CD14-positive monocyte (primary cell): ENCODE measurements at places on chromosomes 2 and 18.

DNA sequence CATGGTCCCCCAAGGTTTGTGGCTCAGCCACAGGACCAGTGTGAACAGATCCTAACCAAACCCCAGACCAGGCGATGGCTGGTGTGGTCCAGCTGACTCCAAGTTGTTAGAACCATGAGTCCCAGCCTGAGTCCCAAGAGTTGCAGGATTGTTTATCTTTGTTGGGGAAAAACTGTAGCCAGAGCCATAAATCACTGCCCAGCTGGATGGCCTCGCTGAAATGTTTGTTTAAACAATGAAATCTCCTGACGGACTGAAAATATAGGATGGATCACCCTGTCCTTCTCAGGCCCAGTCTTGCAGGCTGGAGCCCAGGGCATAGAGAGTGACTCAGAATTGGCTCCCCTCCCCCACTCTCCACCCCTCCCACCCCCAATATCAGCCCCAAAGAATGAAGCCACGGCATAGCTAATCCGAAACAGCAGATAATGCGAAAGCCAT is 36.4 kb downstream of the PKDCC start:
- DNase-seq = no peak

GRCh38 chr2:227033471-227034148 is 130.4 kb downstream of the COL4A4 start:
- peak; percentile 9 for DNase-seq

GRCh38 chr18:35876243-35876642 is 96.2 kb upstream of the RMP24 start:
- no peak for DNase-seq

DNA sequence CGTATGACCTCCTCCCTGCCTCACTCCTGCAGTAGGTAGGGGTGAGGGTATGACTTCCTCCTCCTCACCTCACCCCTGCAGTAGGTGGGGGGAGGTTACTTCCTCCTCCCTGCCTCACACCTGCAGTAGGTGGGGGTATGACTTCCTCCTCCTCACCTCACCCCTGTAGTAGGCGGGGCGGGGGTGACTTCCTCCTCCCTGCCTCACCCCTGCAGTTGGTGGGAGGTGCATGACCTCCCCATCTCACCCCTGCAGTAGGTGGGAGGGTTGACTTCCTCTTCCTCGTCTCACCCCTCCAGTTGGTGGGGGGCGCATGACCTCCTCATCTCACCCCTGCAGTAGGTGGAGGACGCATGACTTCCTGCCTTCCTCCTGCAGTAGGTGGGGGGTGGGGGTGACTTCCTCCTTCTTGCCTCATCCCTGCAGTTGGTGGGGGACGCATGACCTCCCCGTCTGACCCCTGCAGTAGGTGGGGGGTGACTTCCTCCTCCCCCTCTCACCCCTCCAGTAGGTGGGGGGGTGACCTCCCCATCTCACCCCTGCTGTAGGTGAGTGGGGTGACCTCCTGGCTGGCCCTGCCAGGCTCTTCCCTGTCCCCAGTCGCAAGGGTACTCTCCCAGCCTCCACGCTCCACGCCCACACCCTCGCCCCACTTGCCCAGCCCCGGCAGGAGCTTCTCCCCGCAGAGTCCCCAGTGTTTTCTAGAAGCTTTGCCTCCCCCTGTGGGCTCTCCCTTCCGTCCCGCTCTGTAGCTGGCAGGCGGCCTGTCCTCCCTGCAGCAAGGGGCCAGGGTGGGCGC is 39.3 kb downstream of the TSHZ1 start:
- no peak for DNase-seq

GRCh38 chr2:12619975-12620374 is 96.8 kb upstream of the TRIB2 start:
- DNase-seq = no peak

DNA sequence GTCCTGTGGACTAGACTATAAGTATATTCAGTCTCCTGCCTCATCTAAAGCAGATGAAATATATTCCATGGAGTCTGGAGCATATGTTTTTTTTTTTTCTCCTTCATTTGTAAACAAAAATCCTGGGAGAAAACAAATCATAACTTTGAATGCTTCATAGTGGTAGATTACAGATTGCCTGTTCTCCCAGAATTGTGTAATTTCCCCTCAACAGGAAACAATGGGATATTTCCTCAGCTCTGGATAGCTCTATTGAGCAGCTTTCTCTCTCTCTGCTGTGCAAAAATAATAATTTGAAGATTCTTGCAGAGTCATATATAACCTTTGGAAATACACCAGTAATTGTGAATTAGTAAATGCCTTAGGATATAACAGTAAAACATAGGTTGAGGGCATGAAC is 1406.6 kb upstream of the ACVR2A start:
- DNase-seq = no peak

GRCh38 chr2:220167956-220168355 is 540.5 kb downstream of the SLC4A3 start:
- no peak for DNase-seq

- DNase-seq = no peak
Measured at GRCh38 chr2:162243294-162243693, at the start of gene FAP. Gene FAP, minus strand, starts transcription at chr2:162243445. Its CDS starts 118 bp downstream, at chr2:162243327.

GRCh38 chr2:188785490-188785889 is 188.7 kb upstream of the COL3A1 start:
- DNase-seq = no peak

- DNase-seq = no peak
Measured at GRCh38 chr2:217332866-217333265, 473.0 kb upstream of the TNP1 start.

DNA sequence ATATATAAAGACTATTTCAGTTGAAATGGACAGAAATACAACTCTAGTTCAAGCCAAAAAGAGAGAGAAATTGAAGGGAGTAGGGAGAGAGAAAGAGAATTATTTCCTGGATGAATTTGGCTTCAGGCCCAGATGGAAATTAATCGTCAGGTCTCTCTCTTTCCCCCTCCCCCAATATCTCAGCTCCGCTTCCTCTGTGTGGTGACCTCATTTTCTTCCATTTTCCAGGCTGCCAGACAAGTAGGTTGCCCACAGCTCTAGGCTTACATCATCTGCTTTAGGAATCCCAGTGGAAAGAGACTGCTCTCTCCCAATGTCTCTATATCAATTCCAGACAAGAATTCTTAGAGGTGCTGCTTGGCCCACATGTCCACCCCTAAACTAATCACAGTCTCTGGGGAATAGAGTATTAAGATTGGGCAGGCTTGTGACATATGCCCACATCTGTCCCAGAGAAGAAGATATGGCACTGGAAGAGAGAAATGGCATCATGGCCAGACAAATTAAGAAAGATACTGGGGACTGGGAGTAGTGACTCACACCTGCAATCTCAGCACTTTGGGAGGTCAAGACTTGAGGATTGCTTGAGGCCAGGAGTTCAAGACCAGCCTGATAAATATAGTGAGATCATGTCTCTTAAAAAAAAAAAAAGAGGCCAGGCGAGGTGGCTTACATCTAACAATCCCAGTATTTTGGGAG is 37.2 kb upstream of the CFAP36 start:
- no peak for DNase-seq

GRCh38 chr2:237452861-237453260 is 34.2 kb upstream of the MLPH start:
- no peak for DNase-seq

DNA sequence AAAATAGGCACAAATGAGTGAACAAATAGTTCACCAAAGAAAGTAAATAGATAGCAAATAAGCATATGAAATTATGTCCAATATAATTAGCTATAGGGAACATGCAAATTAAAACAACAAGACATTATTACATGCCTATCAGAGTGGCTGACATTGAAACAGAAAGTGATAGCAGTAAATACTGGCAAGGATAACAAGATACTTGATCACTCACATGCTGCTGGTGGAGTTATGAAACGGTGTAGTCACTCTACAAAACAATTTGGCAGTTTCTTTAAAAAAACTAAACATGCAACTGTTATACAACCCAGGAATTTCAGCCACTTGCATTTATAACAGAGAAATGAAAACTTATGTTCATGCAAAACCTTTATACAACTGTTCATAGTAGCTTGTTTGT is 439.2 kb upstream of the ACVR2A start:
- no peak for DNase-seq

- no peak for DNase-seq
Measured at GRCh38 chr2:100835006-100835659, 15.2 kb downstream of the NPAS2 start.

- DNase-seq = no peak
Measured at GRCh38 chr2:69067026-69067630, 54.1 kb downstream of the ANTXR1 start.

DNA sequence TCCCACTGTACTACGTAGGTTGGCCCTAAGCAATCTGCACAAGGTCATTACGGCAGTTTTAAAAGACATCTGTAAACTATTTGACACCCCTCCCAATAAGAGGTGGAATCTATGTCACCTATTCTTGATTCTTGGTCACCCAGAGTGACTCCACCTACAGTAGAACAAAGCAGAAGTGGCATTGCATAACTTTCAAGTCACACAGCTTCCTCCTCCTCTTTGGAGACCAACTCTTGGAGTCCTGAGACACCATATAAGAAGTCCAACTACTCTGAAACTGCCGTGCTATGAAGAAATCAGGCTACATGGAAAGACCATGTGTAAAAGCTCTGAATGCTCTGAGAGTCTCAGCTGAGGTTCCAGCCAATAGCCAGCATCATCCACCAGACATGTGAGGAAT is 253.5 kb upstream of the CDH20 start:
- no peak for DNase-seq

DNA sequence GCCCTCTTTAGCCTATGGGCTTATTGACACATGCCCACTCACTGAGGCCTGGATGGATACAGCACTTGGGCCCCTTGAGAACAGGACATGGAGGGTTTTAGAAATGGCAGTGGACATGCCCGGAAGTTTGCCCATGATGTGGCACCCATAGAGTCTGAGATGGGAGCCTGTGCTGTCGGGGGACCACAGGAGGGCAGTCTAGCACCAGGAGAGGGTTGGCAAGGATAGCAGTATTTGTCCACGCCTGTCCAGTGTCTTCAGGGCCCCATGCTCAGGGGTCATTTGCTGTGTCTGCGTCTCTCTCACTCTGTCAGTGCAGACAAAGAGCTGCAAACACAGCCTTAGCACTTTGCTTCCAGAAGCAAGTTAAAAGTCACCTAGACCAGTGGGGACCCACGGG is 48.7 kb downstream of the IL1RL2 start:
- no peak for DNase-seq

DNA sequence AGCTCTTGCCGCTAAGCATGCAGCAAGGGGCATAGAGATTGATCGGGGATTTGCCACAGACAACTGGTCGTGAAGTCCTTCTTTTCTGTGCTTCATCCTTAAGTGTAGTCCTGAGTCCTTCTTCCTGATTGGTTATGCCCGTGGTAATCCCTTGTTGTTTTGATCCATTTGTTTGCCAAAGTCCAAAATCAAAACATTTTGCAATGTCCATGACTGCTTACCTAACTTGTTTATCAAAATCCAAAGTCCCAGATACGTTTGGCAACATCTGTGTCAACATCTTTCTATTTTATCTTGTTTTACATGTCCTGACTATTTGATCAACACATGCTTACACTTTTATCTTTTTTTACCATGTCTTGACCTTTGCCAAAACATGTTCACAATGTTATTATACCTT is 229.0 kb upstream of the ZNF804A start:
- no peak for DNase-seq

DNA sequence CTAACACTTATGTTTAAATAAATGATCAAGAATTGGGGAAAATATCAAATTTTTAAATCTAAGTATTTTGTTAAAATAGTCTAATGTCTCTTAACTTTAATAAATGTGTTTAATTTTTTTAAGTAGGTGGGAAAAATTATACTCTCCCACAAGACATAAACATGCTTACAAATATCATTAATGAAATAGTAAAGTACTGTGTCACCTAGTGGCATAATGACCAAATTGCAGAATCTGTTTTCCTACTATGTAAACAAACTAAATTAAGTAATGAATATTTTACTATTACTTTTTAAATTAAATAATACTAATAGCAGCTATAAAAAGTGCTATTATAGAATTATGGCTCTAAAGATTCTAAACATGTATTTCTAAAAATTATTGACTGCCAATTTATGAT is 52.0 kb upstream of the CHAC2 start:
- no peak for DNase-seq

- no peak for DNase-seq
Measured at GRCh38 chr18:61908661-61909060, 15.9 kb upstream of the RNF152 start.

GRCh38 chr2:231433990-231434389 is 30.3 kb downstream of the NCL start:
- DNase-seq = no peak

DNA sequence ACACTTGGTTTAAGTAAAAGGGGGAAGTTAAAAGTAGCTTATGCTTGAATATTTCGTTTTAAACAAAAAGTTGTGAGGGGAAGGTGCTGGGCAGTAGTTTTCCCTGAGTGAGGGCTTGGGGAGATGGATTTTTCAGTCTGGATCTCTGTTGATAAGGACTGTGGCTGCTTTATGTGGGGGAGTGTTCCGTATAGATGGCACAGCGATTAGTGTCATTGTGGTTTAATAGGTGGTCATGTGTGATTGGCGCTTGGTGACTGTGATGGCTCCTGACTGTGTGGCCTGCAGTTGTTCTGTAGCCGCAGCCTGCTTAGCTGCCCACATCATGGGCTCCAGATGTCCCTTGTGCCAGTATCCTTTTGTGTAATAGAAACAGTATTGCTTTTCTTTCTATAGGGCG is 156.2 kb downstream of the WDSUB1 start:
- no peak for DNase-seq

DNA sequence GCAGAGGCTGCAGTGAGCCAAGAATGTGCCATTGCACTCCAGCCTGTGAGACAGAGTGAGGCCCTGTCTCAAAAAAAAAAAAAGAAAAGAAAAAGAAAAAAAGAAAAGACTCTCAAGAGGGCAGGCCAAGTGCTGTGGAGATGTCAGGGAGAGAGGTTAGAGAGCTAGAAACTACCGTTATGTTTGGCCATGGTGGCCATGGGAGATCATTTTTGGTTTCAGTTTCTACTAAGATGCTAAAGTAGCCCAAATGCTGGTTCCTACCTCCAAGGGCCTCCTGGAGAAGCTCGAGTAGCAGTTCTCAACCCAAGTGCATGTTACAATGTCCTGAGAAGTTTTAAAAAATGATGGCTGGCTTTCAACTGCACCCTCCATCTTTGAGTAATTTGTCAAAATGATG is 47.4 kb upstream of the TCF4 start:
- no peak for DNase-seq

DNA sequence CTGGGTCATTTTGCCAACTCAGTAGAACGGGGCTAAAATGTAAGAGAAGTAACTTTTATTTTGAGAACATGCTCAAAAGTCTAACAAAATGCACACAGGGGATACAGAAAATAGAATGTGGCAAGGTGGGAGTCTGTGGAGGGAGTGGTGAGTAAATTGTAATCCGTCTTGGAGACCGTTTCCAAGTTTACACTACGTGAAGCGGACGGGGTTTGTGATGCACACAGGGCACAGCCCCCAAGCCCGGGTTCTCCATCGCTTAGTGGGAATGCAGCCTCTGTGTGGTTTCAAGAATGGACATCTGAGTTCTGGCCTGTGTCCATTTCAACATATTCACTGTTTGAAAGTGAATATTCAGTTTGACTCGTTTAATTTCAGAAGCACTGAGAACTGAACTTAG is 65.0 kb upstream of the TMEM18 start:
- DNase-seq = no peak

- DNase-seq = peak; percentile 11
Measured at GRCh38 chr18:3119401-3120341, 100.1 kb downstream of the MYOM1 start.
